ENCODE measurements at places on chromosomes 7 and 10.

- no peak for DNase-seq
These were observed 75.1 kb downstream of the EMX2 start for GRCh38 chr10:117617659-117618058.

GRCh38 chr10:77756319-77757232, 119.0 kb upstream of the KCNMA1 start:
- DNase-seq, result peak; percentile 85

GRCh38 chr10:17113889-17114540, 15.6 kb downstream of the CUBN start:
- no peak for DNase-seq

GRCh38 chr7:80942261-80943041, 23.6 kb upstream of the SEMA3C start:
- no peak for DNase-seq

- DNase-seq, result peak; percentile 90
These were observed 23.9 kb downstream of the NRF1 start for GRCh38 chr7:129635300-129636029.

GRCh38 chr10:535051-535450, 154.4 kb downstream of the DIP2C start:
- DNase-seq, result no peak

GRCh38 chr10:75507469-75507868, 76.0 kb downstream of the LRMDA start:
- DNase-seq, result no peak

- DNase-seq, result no peak
These were observed 58.7 kb upstream of the PFKP start for GRCh38 chr10:3008518-3009195.

DNA sequence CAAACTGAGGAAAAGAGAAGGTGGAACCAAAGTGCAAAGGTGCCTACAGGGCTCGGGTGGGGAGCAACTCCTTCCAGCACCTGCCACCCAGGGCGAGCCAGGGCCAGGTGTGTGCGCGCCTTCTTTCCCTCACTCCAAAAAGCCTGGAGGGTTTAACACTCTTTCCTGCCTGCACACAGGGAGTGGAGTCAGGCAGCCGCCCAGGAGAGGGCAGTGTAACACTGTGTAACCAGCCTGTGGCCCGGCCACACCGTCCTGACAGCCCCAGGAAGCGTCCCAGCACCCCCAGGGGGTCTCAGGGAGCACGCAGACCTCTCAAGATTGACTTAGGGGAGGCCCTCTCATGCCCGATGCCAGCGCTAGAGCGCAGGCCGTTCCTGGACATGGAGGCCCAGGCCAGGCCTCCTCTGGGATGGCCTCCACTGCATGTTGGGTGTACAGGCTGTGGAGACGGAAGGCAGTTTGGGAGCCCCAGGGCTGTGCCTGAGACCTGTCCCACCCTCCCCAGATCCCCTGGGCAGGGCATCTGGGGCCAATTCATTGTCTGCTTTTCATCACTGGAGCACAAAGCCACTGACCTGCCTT, 13.4 kb downstream of the BRI3 start:
- peak; percentile 89 for DNase-seq

DNA sequence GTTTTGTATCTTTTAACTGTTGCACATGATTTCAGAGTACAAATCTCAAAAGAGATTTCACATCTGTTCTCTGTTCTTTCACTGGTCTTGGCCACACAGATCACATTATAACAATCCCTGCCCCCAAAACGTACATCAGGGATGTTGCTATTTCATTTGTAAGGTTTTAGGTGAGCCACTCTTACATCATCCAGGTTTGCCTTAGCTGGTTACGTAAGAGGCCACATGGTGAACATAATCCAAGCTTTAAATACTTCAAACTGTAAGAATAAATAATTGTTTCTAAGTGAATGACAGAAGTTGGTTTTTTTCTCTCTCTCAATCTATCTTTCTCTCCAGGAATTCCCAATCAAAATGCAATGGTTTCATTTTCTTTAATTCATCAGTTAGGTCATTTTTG, 245.9 kb upstream of the HGF start:
- DNase-seq, result no peak
